HCT116 (cell line): ENCODE measurements at places on chromosomes 6 and 20. TPM values are rescaled to one million over a fixed set of nuclear protein-coding genes. Genes with fewer than 3 reads are reported as not detected.

- no peaks in the 10 kb centered on the region for H3K36me3 ChIP-seq
- no peak overlapping the region for H3K4me3 ChIP-seq
- no peaks in the 10 kb centered on the region for H3K27me3 ChIP-seq
These were observed 1281.6 kb downstream of the HACE1 start for GRCh38 chr6:103578115-103578514.

- no peaks in the 10 kb centered on the region for H3K36me3 ChIP-seq
- no peak overlapping the region for H3K4me3 ChIP-seq
- H3K27me3 ChIP-seq: no peaks in the 10 kb centered on the region
- no peak for DNase-seq
- peaks cover 37% of the 10 kb centered on the region for H3K4me1 ChIP-seq
These were observed 217.7 kb downstream of the ATXN1 start for GRCh38 chr6:16543521-16543920.

- no peaks in the 10 kb centered on the region for H3K36me3 ChIP-seq
- no peak overlapping the region for H3K27ac ChIP-seq
- no peaks in the 10 kb centered on the region for H3K27me3 ChIP-seq
- no peaks in the 10 kb centered on the region for H3K4me1 ChIP-seq
These were observed 50.5 kb downstream of the CBFA2T2 start for GRCh38 chr20:33540427-33540826.

DNA sequence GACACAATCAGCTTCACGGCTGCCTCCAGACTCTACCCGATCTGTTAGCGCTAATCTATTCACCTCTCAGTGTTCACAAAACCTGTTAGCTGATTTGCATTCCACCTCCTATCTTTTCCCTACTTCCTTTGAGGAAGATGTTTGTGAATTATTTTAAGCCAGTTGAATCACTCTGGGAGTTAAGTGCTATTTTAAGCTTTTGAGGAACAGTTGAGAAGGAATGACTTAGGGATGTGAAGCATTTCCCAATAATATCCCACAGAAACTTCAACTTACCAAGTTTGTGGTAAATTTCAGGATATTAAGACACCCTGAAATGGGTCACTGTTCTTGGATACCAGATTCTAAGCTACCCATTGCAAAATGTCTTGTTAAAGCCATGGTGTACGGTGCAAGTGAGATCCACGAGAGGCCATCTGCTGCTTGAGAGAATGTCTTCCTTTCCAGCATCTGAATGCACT is 145.2 kb upstream of the CITED2 start:
- H3K4me1 ChIP-seq: peaks cover 2% of the 10 kb centered on the region; the same call in 1 of the 2 replicates
- H3K36me3 ChIP-seq: no peaks in the 10 kb centered on the region
- H3K4me3 ChIP-seq: no peak overlapping the region
- DNase-seq: no peak
- no peaks in the 10 kb centered on the region for H3K27me3 ChIP-seq

Gene PLCG1
- 45.6 TPM for total RNA-seq

Gene NMBR
- total RNA-seq: not detected

GRCh38 chr6:25660512-25660911 is 8.5 kb downstream of the SCGN start:
- H3K27ac ChIP-seq: no peak overlapping the region
- H3K36me3 ChIP-seq: no peaks in the 10 kb centered on the region

Gene HLA-DRB5
- not detected for total RNA-seq

GRCh38 chr6:53752856-53753255 is 41.9 kb upstream of the LRRC1 start:
- no peaks in the 10 kb centered on the region for H3K36me3 ChIP-seq
- H3K4me1 ChIP-seq: no peaks in the 10 kb centered on the region
- H3K27ac ChIP-seq: no peak overlapping the region
- no peak overlapping the region for H3K4me3 ChIP-seq

Gene GPANK1
- 14.8 TPM for total RNA-seq

Gene CLIC5
- 0.20 TPM for total RNA-seq

Gene TUBB2B
- total RNA-seq: 0.86 TPM

GRCh38 chr20:6135347-6135746 is 12.5 kb upstream of the FERMT1 start:
- H3K4me1 ChIP-seq: no peaks in the 10 kb centered on the region
- no peaks in the 10 kb centered on the region for H3K36me3 ChIP-seq
- DNase-seq: no peak
- H3K27ac ChIP-seq: no peak overlapping the region
- no peak overlapping the region for H3K4me3 ChIP-seq

Gene EPPIN
- total RNA-seq: not detected

GRCh38 chr20:22921595-22922421 is 113.3 kb upstream of the SSTR4 start:
- H3K27ac ChIP-seq: no peak overlapping the region
- peaks cover 7% of the 10 kb centered on the region for H3K4me1 ChIP-seq
